ENCODE measurements at places on chromosomes 7 and 10.

DNA sequence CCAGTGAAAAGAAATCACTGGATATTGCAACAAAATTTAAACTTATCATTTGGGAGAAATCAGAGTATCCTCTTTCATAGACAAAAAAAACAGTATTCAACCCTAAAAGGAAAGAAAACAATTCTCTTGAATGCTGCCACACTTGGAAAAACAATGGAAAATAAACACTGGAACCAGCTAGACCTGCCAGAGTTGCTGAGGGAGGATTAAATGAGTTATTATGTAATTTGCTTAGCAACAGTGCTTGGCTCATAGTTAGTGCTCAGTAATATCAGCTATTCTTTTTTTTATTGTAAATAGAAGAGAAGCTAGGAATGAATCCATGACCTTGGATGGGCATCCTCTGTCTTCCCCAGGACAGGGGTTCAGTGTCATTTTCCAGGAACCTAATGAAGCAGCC is 11.0 kb upstream of the ZNF273 start:
- no peak for DNase-seq

DNA sequence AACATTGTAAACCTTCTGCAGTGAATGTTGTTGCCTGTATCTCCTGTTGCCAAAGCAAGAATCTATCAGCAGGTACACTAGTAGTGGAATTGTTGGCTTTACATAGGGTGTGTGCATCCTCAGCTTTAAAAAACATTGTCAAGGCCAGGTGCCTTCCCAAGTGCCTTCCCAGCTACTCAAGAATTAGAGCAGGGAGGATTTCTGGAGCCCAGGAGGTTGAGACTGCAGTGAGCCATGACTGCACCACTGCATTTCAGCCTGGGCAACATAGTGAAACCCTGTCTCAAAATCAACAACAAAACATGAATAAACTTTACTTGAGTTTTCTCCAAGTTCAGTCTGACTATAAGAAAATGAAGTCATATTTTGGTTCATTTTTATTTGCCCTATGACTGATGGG is 217.3 kb downstream of the CCSER2 start:
- no peak for DNase-seq

GRCh38 chr10:70052462-70053217 is at the start of gene MACROH2A2:
Gene MACROH2A2, plus strand, starts transcription at chr10:70052846. Its CDS starts 22,813 bp downstream, at chr10:70075659.
- no peak for DNase-seq

DNA sequence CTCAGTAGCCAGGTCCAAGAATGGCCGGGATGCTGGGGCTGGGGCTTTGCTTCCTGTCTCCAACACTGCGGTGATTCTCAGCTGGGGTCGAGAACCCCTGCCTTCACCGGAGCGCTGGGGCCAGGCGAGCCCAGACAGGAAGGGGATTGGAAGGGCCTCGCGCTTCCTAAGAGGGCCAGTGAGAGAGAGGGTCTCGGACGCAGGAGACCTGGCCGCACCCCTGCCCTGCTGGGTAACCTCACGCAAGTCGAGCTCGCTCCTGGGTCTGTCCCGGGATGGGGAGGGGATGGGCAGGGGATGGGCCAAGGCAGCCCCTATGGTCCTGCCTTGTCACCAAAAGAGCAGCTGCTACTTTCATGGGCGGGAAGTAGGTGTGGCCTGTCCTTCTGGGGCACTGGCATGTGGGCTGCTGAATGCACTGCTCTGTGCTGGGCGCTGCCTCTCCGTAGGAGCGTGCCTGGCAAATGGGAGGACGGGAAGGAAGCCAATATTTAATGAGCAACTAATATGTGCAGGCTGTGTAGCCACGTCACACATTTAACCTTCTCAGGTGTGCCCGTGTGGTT is 20.0 kb downstream of the KCNK18 start:
- DNase-seq = no peak

GRCh38 chr7:142832417-142832816 is 22.5 kb upstream of the EPHB6 start:
- DNase-seq = no peak

DNA sequence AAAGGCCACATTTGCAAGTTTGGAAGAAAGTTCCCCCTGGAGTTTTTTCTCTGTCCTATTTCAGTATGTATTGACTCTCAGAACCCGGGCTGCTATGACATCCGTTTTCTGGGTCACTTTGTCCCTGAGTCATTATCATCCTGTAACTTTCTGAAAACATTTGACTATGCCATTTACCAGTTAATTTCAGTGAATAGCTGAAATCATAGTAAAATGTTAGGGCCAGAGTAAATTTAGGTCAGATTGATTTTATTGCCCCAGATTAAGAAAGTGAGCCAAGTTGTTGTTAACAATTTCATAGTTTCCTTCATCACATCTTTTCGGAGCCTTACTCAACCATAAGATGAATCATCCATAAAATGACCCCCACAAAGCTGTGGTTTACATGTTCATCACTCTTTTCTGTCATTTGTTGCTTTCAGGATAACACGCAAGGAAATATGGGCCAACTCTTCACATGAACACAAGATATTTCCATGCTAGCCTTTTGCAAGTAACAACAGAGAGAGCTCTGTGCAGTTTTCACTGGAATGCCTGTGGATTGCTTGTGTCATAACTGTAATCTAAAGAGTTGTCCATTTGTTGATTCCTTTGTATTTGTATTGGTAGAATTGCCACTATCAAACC is 3.9 kb upstream of the MACC1 start:
- no peak for DNase-seq

DNA sequence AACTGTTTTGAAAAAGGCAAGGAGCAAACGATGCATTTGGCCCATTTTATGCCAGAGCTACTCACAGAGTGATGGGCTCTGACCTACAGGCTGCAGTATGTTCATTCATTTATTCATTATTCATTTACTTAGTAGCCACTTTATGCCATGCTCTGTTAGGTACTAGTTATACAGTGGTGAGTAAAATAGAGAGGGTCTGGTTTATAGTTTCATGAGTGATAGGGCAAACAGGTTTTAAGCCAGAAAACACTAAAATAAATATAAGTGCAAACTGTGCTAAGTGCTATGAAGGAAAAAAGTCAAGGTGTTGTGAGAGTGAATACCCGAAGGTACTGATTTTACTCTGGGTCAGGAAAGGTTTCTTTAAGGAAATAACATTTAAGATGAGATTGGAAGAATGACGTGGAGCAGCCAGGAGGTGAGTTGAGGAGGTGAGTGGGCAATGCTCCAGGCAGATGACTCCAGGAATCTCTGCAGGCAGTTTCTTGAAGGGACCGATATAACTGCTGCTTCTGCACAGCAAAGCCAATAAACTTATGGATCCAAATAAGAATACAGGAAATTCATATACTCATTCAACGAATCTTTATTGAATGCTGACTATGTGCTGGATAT is 56.9 kb upstream of the FAM133B start:
- DNase-seq = no peak

DNA sequence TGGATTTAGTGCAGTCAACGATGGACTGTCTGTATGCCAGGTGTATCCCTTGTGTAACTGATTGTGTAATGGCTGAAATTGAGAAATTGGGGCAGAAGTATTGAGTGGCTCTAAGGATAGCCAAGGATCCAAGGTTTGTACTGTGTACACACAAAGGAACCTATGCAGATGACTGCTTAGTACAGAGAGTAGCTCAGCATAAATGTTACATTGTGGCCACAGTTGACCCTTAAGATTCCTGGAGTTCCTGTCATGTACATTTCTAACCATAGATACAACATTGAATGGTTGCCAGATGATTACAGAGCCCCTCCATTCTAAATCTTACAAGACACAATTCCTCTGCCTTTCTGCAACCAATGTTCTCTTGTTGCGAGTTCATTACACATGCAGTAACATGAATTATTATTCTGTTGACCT is 25.3 kb downstream of the CCDC126 start:
- no peak for DNase-seq

DNA sequence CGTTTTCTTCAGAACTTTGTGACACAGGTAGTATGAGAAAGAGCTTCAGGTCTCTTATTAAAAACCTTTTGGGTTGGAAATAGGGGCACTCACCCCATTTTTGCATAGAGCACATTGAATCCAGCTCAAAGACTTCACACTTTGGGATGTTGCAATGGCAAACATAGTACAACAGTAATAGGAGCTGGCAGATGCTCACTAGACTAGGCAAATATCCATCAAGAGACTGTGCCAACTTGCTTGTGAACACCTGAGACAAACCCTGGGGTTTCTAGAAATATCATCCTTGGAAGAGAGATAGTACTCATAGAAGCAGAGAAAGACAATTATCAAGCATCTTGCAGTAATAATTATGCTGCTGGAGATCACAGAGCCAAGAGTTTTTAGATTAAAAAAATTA is 280.0 kb downstream of the CACNA2D1 start:
- no peak for DNase-seq

- DNase-seq = no peak
These were observed 82.3 kb downstream of the CUL2 start for GRCh38 chr10:35007858-35008301.

GRCh38 chr10:5840314-5841307 is 27.4 kb upstream of the GDI2 start:
- no peak for DNase-seq

DNA sequence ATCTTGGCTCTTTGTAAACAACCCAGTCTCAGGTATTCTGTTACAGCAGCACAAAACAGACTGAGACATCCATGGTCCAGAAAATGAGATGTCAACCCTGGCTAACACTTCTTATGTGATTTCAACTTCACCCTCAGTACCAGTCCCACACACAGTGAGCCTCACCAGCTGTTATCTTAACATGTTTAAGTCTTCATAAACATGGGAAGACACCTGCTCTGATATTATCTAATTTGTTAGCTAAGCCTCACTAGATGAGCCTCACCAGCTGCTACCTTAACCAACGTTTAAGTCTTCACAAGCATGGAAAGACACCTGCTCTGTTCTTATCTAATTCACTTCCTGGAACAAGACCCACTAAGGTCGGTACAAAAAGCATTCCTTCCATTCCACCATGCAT is 130.8 kb downstream of the CALN1 start:
- DNase-seq = no peak

- DNase-seq = no peak
These were observed 34.3 kb upstream of the HERPUD2 start for GRCh38 chr7:35729061-35729783.

GRCh38 chr7:158695726-158696452 is 8.7 kb downstream of the NCAPG2 start:
- DNase-seq = no peak

DNA sequence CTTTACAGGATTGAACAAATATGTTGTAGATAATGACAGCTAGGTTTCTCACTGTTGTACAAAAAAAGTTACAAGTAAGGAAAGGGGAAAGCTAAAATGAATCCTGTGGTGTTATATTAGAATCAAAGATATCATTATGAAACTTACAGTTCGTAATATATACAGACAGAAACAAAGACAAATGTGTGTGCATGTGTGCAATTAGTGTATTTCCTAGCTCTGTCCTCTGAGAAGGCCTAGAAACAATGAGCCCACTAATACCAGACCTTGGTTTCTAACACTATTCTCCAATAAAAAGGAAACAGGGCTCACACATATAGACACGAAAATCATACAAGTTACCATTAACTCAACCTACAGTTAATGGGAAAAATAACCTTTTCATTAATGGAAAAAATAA is 8.0 kb downstream of the KDM7A start:
- no peak for DNase-seq

DNA sequence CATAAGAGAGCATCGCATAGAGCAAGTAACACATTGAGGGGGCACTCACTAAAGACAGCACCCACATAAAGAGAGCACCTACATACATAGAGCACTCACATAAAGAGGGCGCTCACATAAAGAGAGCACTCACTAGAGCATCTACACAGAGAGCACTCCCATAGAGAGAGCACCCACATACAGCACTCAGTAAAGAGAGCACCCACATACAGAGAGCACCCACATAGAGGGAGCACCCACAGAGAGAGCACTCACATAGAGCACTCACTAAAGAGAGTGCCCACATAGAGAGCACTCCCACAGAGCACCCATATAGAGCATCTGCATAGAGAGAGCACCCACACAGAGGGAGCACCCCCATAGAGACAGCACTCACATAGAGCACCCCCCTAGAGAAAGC is 47.8 kb downstream of the INSIG1 start:
- no peak for DNase-seq

GRCh38 chr10:17001961-17002749 is 127.5 kb downstream of the CUBN start:
- DNase-seq = no peak

GRCh38 chr7:141071260-141071854 is 2.5 kb upstream of the TMEM178B start:
- peak; percentile 89 for DNase-seq

DNA sequence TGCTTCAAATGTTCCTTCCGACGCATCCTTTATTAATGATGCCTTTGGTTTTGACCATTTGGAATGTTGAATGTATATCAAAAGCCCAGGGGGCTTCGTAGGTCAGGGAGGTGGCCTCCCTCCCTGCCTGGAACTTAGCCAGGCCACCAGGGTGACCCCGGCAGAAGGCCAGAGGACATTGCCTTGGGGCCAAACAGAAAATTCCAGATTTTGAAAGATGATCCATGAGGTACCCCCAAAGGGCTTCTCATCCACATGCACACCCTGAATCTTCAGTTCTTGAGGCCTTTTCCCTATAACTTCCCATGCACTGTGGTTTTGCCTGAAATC is 171.7 kb downstream of the ADAM12 start:
- no peak for DNase-seq

DNA sequence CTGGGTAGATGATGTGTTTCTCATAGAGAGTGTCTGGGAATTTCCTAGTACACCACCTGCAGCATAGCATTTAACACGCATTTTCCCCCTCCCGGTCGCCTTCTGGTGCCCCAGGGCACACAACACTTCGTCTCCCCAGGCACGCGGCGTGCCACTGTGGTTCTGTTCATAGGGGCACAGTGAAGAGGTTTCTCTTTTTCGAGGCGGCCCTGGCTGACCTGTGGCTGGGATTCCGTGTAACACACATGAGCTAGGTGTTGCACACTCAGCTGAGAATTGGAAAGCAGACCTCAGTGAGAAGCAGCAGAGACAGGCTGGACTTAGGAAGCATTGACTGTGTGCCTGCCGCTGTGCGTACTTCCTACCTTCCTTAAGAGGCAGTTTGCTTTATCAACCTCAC is 214.3 kb upstream of the SHH start:
- DNase-seq = no peak

GRCh38 chr7:111011520-111011919 is 79.4 kb upstream of the LRRN3 start:
- no peak for DNase-seq
